Renal cortical epithelial cell (primary cell): ENCODE measurements at places on chromosomes 4 and X. TPM values are rescaled to one million over a fixed set of nuclear protein-coding genes. Genes with fewer than 3 reads are reported as not detected.

IGFBP7 gene
- total RNA-seq, result 1,261 and 4,753 TPM in 2 replicates

- no peak for DNase-seq
These were observed 237.5 kb downstream of the PCDH7 start for GRCh38 chr4:30957706-30958105.

STS gene
- total RNA-seq, result 3.5 and 29.1 TPM in 2 replicates

DMRTC1 gene
- 0.15 TPM in 1 of 2 replicates, not detected in the other for total RNA-seq

DNA sequence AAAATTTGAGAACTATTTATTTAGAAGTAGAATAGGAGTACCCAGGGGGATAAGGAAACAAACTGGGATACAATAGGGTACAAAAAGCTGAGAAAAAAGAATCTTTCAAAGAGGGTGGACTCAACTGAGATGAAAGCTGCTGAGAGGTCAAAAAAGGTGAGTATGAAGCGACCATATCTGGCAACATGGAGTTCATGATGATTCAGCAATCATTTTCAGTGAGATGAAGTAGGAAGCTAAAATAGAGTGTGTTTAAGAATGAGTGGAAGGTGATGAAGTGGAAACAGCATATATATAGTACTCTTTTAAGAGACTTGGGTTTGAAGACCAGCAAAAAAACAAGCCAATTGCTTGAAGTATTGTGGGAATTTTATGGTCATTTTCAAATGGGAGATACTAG, 72.0 kb upstream of the IL13RA2 start:
- DNase-seq, result no peak
